ENCODE measurements at places on chromosomes 2 and 18. TPM values are rescaled to one million over a fixed set of nuclear protein-coding genes. Genes with fewer than 3 reads are reported as not detected.

GRCh38 chr2:173076581-173077345 is 1.1 kb downstream of the MAP3K20 start:
- H3K4me3 ChIP-seq = peak overlapping the region; percentile 72
- no peaks in the 10 kb centered on the region for H3K36me3 ChIP-seq
- DNase-seq = peak; percentile 21
- peaks cover 34% of the 10 kb centered on the region for H3K27me3 ChIP-seq

GRCh38 chr18:52652391-52652790 is 312.4 kb downstream of the DCC start:
- no peaks in the 10 kb centered on the region for H3K36me3 ChIP-seq
- no peaks in the 10 kb centered on the region for H3K27me3 ChIP-seq
- H3K27ac ChIP-seq = no peak overlapping the region

DNA sequence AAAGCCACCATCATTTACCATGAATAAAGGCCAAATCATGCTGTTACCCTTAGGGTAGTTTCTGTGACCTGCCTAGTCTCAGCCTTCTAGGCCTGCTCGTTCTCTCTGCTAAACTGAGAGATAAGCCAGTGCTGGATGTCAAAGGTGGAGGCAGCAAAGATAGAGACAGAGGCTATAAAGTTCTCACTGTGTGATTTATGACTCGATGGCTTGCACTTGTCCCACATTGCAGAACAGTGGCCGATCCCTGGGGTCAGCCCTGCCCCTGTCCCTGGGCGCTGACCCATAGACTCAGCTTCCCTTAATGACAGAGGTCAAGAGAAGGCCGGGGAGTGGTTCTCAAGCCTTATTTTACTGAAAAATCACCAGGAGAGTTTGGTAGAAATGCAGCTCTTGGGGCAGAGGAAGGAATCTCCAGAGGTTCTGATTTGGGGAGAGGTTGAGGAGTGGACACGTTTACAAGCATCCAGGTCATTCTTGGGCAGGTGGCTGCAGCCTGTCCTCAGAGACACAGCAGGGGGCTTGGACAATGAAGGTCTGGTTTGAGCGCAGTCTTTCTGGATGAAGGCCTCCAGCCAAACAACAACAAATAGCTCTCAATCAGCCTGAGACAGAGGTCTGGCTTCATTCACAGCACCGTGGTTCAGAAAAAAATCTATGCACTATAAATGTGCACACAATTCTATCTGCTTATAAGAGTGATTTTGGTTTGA is 143.5 kb downstream of the ACKR3 start:
- no peak overlapping the region for H3K4me3 ChIP-seq
- peaks cover 13% of the 10 kb centered on the region for H3K27me3 ChIP-seq
- H3K4me1 ChIP-seq = no peaks in the 10 kb centered on the region
- no peak overlapping the region for H3K27ac ChIP-seq

GRCh38 chr18:79915161-79916127 is 36.0 kb downstream of the SLC66A2 start:
- H3K4me3 ChIP-seq = no peak overlapping the region
- no peaks in the 10 kb centered on the region for H3K27me3 ChIP-seq
- no peak overlapping the region for H3K27ac ChIP-seq

DNA sequence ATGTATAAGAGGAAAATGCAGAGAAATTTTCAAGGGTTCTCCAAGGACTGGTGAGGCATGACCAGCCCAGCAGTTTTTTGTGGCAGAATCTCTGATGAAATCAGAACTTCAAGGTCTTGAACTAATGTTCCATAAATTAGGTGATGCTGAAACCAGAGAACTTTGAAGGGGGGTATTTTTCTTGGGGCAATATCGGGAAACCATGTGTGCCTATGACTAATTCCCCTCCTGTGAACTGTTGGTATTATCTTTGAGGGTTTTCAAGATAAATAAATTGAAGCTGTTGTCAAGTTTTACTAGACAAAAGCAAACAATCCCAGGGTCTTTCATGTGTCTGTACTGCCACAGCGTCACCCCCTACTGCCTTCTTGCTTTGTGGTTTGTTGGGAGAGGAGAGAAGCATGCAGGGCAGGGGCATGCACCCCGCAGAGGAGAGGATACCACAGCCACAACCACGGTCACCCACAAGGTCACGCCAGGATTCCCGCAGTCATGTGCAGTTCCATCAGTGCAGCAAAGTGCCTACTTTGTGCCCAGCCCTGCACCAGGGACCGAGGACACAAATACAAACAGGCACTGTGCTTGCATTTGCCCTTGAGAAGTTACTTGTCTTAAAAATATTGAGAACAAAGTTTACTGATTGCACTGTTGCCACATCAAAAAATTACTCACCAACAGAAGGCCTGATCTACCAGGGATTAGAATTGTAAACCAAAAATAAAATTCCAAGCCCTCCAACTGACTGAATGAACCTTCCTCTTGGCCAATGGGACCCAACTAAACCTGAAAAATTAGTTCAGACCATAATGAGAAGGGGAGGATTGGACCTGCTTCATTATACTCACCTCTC is 413.3 kb upstream of the TRIB2 start:
- no peaks in the 10 kb centered on the region for H3K36me3 ChIP-seq
- no peaks in the 10 kb centered on the region for H3K27me3 ChIP-seq
- peaks cover 28% of the 10 kb centered on the region for H3K4me1 ChIP-seq
- no peak overlapping the region for H3K4me3 ChIP-seq

GRCh38 chr18:25399554-25399953 is 47.6 kb upstream of the ZNF521 start:
- DNase-seq = no peak
- H3K27ac ChIP-seq = no peak overlapping the region
- H3K4me1 ChIP-seq = no peaks in the 10 kb centered on the region
- no peaks in the 10 kb centered on the region for H3K27me3 ChIP-seq
- H3K36me3 ChIP-seq = no peaks in the 10 kb centered on the region

- peaks cover 10% of the 10 kb centered on the region for H3K27me3 ChIP-seq
- H3K4me1 ChIP-seq = peaks cover 19% of the 10 kb centered on the region
- H3K4me3 ChIP-seq = no peak overlapping the region
- no peak overlapping the region for H3K27ac ChIP-seq
- H3K36me3 ChIP-seq = peaks cover 4% of the 10 kb centered on the region
- peak; percentile 42 for DNase-seq
Observed at GRCh38 chr2:102185347-102185746, 1.5 kb upstream of the IL1RL2 start.

DNA sequence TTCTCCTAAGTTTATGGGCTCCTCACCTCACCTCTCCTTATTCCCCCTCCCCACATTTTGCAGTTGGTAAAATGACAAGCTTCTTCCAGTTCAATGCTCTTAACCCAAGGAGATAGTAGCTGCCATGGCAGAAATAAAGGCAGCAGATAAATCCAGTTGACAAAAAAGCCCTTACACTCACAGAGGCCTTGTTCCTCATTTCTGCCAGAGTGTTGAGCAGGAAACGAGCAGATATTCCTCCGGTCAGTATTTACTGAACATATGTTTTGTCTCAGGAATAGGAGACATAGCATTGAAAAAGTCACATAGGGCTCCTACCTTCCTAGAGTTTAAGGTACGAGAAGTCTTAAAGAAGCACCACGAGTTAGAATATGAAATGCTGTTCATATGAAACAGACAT is 493.7 kb upstream of the TNP1 start:
- H3K27ac ChIP-seq = no peak overlapping the region
- no peaks in the 10 kb centered on the region for H3K27me3 ChIP-seq
- DNase-seq = no peak
- no peak overlapping the region for H3K4me3 ChIP-seq
- H3K36me3 ChIP-seq = no peaks in the 10 kb centered on the region
- no peaks in the 10 kb centered on the region for H3K4me1 ChIP-seq

GRCh38 chr2:44706681-44707553 is 234.6 kb upstream of the SIX3 start:
- DNase-seq = no peak
- H3K4me3 ChIP-seq = no peak overlapping the region
- H3K36me3 ChIP-seq = peaks cover 3% of the 10 kb centered on the region
- H3K27me3 ChIP-seq = no peaks in the 10 kb centered on the region

DNA sequence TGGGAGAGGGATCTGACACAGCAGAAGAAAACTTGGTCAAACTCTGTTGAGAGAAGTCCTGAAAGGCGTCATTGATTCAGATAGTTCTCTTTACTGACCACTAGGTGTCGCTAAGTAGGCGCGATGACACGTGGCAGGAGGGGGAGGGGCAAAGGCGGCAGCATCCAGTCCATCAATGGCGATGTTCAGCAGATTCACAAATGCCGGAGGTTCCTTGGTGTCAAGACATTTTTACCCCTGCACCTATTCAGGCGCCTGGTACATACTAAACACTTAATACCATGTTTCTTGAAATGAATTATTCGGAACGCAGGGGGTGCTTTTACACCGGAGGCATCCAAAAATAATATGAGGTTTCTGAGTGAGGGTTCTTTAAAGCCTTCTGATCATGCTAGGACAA is 3.0 kb upstream of the PLEK start:
- DNase-seq = peak; percentile 87
- peaks cover 12% of the 10 kb centered on the region for H3K4me1 ChIP-seq
- no peaks in the 10 kb centered on the region for H3K36me3 ChIP-seq
- H3K4me3 ChIP-seq = peak overlapping the region; percentile 48
- H3K27me3 ChIP-seq = no peaks in the 10 kb centered on the region

DNA sequence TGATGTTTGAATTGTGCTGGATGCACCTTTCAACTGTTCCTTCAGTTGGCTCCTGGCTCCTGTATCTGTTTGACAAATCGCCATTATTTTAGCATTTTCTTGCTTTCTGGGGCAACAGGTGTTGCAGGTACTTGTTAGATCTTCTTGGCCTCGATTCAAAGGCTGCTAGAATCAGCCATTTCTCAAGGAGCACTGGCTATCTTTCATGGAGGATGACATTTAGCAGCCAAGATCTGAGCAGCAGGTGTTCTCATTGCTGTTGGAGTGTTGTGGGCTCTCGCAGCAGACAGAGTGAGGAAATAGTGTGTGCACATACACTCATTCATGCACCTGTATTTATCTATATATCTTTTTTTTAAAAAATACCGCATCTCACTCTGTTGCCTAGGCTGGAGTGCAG is 52.2 kb downstream of the INPP5D start:
- H3K27ac ChIP-seq = no peak overlapping the region
- no peak overlapping the region for H3K4me3 ChIP-seq
- H3K4me1 ChIP-seq = peaks cover 57% of the 10 kb centered on the region
- no peak for DNase-seq

GRCh38 chr18:76396792-76397191 is 98.2 kb downstream of the ZNF516 start:
- H3K27me3 ChIP-seq = no peaks in the 10 kb centered on the region
- H3K27ac ChIP-seq = no peak overlapping the region
- peaks cover 5% of the 10 kb centered on the region for H3K4me1 ChIP-seq
- H3K4me3 ChIP-seq = no peak overlapping the region
- no peaks in the 10 kb centered on the region for H3K36me3 ChIP-seq

GRCh38 chr2:127080938-127081755 is 25.8 kb downstream of the BIN1 start:
- H3K4me1 ChIP-seq = peaks cover 59% of the 10 kb centered on the region
- H3K4me3 ChIP-seq = peak overlapping the region; percentile 86
- peak; percentile 79 for DNase-seq
- peaks cover 3% of the 10 kb centered on the region for H3K36me3 ChIP-seq
- H3K27ac ChIP-seq = peak overlapping the region; percentile 95

DNA sequence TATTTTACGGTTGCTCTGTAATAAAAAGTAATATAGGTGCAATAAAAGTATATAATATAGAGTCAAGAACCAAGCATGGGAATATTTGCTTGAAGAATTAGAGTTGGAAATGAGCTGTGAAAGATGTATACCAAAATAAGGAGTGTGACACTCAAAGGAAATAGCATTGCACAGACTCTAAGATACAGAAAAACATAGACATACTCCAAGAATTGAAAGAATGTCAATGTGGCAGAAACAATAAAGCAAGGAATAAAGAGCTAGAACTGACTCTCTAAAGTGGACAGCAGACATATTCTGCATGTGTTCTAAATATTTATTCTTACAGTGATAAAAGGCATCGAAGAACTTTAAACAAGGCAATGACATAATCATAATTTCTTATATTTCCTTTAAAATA is 561.1 kb upstream of the SETBP1 start:
- H3K4me1 ChIP-seq = no peaks in the 10 kb centered on the region
- H3K27me3 ChIP-seq = no peaks in the 10 kb centered on the region
- DNase-seq = no peak
- H3K27ac ChIP-seq = no peak overlapping the region
- no peak overlapping the region for H3K4me3 ChIP-seq

DNA sequence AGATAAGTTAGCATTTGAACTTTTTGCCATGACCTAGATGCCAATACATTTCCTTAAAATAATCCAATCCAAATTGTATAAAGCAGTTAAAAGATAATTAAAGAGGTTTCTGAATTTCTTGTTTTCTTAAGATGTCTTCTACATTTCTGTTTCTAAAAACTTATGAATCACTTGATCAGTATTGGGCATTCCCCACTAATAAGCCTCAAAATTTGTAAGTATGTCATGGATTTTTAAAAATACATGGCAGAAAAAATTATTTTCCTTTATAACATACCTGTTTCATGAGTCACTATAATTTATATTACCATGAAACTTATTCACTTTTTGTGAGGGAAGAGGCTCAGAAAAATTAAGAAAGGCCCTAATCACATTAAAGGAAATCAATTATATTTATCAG is 90.3 kb upstream of the TFPI start:
- no peak overlapping the region for H3K4me3 ChIP-seq
- no peak for DNase-seq
- H3K36me3 ChIP-seq = no peaks in the 10 kb centered on the region
- H3K27me3 ChIP-seq = no peaks in the 10 kb centered on the region

GRCh38 chr2:234643407-234643806 is 146.5 kb upstream of the ARL4C start:
- no peak overlapping the region for H3K27ac ChIP-seq
- peaks cover 14% of the 10 kb centered on the region for H3K27me3 ChIP-seq
- no peaks in the 10 kb centered on the region for H3K36me3 ChIP-seq
- no peak overlapping the region for H3K4me3 ChIP-seq
- no peaks in the 10 kb centered on the region for H3K4me1 ChIP-seq
- DNase-seq = no peak

GRCh38 chr2:219912491-219912921 is 285.1 kb downstream of the SLC4A3 start:
- no peaks in the 10 kb centered on the region for H3K27me3 ChIP-seq
- H3K36me3 ChIP-seq = no peaks in the 10 kb centered on the region
- H3K4me1 ChIP-seq = no peaks in the 10 kb centered on the region
- no peak overlapping the region for H3K27ac ChIP-seq
- no peak overlapping the region for H3K4me3 ChIP-seq

- no peak overlapping the region for H3K4me3 ChIP-seq
- H3K27ac ChIP-seq = no peak overlapping the region
- no peaks in the 10 kb centered on the region for H3K4me1 ChIP-seq
Observed at GRCh38 chr2:227939271-227940027, 68.0 kb downstream of the DAW1 start.

- no peaks in the 10 kb centered on the region for H3K27me3 ChIP-seq
- DNase-seq = no peak
- H3K4me3 ChIP-seq = no peak overlapping the region
- no peaks in the 10 kb centered on the region for H3K36me3 ChIP-seq
Observed at GRCh38 chr2:119349289-119349688, 17.3 kb downstream of the C2orf76 start.

- peaks cover 12% of the 10 kb centered on the region for H3K36me3 ChIP-seq
- no peak for DNase-seq
- H3K4me1 ChIP-seq = peaks cover 40% of the 10 kb centered on the region
- no peaks in the 10 kb centered on the region for H3K27me3 ChIP-seq
Observed at GRCh38 chr18:75071484-75071785, 137.5 kb downstream of the PTGR3 start.

Gene NYAP2
- total RNA-seq = not detected

Gene PLCL1
- total RNA-seq = 1.7 TPM

Gene PTPRN
- not detected for total RNA-seq

Gene TCF23
- total RNA-seq = not detected

Gene SPEG
- 1.7 TPM for total RNA-seq

Gene MAP3K19
- not detected for total RNA-seq
